Liver (tissue), 10 donors: ENCODE measurements at places on chromosomes 2 and 18. TPM values are rescaled to one million over a fixed set of nuclear protein-coding genes. Genes with fewer than 3 reads are reported as not detected.

- no peak for DNase-seq
These were observed 47.0 kb downstream of the CRYGD start for GRCh38 chr2:208077276-208077675.

DNA sequence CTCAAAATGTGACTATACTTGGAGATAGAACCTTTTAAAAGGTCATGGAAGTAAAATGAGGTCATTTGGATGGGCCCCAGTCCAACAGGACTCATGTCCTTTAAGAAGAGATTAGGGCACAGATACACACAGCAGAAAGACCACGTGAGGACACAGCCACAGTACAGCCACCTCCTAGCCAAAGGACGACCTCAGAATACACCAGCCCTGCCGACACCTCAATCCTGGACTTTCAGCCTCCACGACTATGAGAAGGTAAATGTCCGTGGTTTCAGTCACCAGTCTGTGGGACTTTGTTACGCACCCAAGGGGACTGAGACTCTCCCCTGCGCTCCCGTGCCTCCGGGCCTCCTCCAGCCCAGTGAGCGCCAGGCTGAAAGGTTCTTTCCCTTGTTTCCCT lies 30.2 kb upstream of the HPCAL1 start:
- no peak for DNase-seq

- no peak for DNase-seq
These were observed 61.1 kb upstream of the SP3 start for GRCh38 chr2:174026122-174026845.

GRCh38 chr2:204046145-204046544 lies 109.6 kb downstream of the ICOS start:
- DNase-seq: no peak

- DNase-seq: no peak
These were observed 1344.2 kb downstream of the LRP1B start for GRCh38 chr2:140786585-140786984.

- no peak for DNase-seq
These were observed 102.3 kb downstream of the BOD1L2 start for GRCh38 chr18:57249179-57249578.

CYBRD1 gene
- polyA plus RNA-seq: 6.0 TPM

SKOR2 gene
- not detected for polyA plus RNA-seq
